ENCODE measurements at places on chromosomes 4 and X. TPM values are rescaled to one million over a fixed set of nuclear protein-coding genes. Genes with fewer than 3 reads are reported as not detected.

Gene CACNA1F
- 0.05 TPM for total RNA-seq

Gene SLC7A11
- total RNA-seq: 18.7 TPM

Gene RS1
- not detected for total RNA-seq

Gene MAMLD1
- 4.5 TPM for total RNA-seq

DNA sequence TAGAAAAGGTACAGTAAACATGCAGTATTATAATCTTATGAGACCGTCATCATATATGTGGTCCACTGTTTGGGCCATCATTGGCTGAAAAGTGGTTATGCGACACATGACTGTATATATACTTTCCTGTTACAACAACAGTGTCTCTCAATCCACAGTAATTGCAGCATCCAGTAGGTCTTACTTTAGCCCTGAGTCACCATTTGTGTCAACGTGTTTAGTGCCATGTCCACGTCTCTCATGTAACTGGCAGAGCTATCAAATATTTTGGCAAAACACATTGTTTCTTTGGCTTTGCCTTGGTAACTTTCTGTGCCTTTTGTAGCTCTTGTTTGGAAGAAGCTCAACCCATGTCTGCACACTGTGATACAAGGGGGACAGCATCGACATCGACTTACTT lies 73.8 kb downstream of the CD38 start:
- no peaks in the 10 kb centered on the region for H3K4me1 ChIP-seq
- no peak overlapping the region for H3K27ac ChIP-seq
- H3K36me3 ChIP-seq: peaks cover 4% of the 10 kb centered on the region
- no peak for DNase-seq

- H3K4me1 ChIP-seq: peaks cover 7% of the 10 kb centered on the region
- no peak overlapping the region for H3K4me3 ChIP-seq
- no peaks in the 10 kb centered on the region for H3K27me3 ChIP-seq
- DNase-seq: no peak
- no peak overlapping the region for H3K27ac ChIP-seq
- no peaks in the 10 kb centered on the region for H3K36me3 ChIP-seq
Observed at GRCh38 chrX:100662796-100663195, 18.8 kb downstream of the SRPX2 start.

DNA sequence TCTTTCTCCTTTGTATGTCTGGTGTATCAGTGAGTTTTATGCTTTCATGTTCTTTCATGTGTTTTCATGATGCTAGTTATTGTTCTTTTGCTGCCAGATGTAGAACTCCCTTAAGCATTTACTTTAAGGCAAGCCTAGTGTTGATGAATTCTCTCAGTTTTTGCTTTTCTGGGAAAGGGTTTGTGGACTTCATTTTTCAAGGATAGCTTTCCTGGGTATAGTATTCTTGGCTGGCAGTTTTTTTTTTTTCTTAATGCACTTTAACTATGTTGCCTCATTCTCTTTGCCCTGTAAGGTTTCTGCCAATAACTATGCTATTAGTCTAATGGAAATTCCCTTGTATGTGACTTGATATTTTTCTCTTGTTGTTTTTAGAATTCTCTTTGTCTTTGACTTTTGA lies 77.1 kb downstream of the GPAT3 start:
- no peak overlapping the region for H3K4me3 ChIP-seq
- DNase-seq: no peak
- H3K4me1 ChIP-seq: no peaks in the 10 kb centered on the region
- no peak overlapping the region for H3K27ac ChIP-seq

DNA sequence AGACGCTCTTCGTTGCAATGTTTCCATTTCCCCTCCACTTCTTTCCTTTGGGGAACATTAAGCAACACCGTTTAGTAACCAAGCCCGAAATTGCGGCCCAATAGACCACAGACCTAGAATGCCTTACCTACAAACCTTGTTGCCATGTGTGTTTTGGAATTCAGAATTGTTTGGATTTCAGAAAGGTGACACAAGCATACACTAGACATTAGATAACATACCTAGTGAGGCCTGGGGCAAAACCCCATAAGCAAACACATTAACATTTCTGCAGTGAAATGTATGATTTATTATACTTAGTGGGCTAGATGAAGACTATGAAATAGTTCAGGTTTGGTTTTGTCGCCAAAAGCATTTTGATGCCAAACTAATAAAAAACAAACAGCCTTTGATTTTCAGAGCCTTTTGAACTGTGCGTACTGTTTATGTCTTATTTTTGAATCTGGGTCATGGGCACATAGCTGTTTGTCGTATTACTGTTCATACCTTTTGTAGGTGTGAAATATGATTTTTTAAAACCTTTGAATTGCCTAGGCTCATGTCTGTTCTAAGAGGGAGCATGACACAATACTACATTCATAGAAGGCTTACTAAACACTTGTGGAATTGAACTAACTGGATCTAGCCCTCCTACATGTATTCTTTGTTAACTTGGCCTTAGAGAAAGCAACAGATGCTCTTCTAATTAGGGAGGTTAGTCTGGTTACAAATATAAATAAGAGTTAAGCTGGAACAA lies 88.6 kb upstream of the TMEM164 start:
- no peak overlapping the region for H3K27ac ChIP-seq
- DNase-seq: no peak
- no peaks in the 10 kb centered on the region for H3K36me3 ChIP-seq
- H3K4me3 ChIP-seq: no peak overlapping the region

DNA sequence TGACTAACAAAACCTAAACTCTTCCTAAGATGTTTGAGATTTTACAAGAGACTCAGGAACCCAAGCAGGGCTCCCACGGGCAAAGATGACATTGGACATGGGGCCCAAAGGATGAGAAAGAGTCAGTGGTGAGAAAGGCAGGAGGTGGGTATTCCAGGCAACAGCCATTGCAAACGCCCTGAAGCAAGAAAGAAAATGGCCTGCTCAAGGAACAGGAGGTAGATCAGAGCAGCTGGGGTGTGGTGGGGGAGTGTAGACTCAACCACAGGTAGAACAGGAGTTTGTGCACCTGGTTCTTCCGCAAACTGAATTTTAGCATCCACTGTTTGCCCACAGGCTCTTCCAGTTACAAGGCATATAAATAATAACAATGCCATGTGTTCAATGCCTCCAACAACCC lies 3.3 kb downstream of the PPP2R2C start:
- no peak for DNase-seq
- H3K36me3 ChIP-seq: no peaks in the 10 kb centered on the region
- no peaks in the 10 kb centered on the region for H3K4me1 ChIP-seq
- H3K27me3 ChIP-seq: peaks cover 85% of the 10 kb centered on the region
- H3K27ac ChIP-seq: no peak overlapping the region
- H3K4me3 ChIP-seq: no peak overlapping the region

GRCh38 chr4:85788604-85789003 lies 313.7 kb downstream of the ARHGAP24 start:
- H3K27me3 ChIP-seq: no peaks in the 10 kb centered on the region
- H3K36me3 ChIP-seq: no peaks in the 10 kb centered on the region
- no peak overlapping the region for H3K4me3 ChIP-seq
- no peak for DNase-seq
- H3K4me1 ChIP-seq: no peaks in the 10 kb centered on the region
- no peak overlapping the region for H3K27ac ChIP-seq
